ENCODE measurements at places on chromosomes 5 and 9.

DNA sequence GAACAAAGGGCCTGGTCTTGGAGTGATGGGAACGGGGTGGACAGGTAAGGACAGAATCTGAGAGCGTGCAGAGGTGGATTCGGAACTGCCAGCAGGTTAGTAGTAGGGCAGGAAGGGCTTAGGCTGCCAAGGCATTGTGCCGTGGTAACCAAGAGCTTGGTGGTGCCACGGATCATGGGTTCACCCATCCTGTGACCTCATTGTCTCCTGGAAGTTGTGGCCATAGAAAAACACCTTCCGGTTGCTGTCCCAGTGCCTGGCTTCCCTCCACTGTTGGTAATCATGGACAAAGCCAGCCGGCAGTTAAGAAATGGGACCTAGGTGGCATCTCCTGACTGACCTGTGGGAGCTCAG is 42.5 kb upstream of the CFAP157 start:
- DNase-seq = no peak

DNA sequence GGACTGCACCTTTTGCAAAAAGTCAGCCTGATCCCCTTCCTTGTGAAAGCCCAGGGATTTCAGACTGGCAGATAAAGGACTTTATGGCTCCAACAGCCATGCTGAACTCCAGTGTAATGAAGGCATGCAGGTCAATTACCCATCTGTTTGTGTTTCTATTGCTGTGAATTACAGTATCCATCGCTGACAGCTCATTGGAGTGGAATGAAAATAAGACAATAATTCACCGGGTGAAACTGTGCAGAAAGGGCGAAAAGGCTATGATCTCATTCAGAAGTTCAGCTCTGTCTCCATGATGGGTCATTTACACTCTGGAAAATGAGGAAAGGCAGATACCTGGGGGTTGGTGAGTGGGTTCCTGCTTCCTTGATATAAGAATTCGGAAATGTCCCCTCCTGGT is 148.0 kb downstream of the BRINP1 start:
- DNase-seq = peak; percentile 34

DNA sequence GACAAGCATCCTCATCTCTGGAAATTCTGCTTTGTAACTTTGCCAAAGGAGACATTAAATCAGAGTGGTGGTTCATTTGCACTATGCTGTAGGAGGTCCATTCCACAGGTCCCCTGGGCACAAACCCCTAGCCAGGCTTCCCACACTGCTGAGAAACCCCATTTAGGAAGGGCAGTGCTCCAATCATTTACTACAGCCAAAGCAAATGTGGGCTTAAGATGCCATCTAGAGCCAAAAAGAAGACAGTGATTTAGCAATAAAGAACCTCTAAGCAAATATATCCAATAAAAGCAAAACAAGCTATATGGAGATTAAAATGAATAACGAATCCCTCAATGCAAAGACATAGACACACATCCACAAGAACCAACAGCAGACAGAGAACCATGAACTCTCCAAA is 129.0 kb upstream of the ALDH1B1 start:
- DNase-seq = no peak

DNA sequence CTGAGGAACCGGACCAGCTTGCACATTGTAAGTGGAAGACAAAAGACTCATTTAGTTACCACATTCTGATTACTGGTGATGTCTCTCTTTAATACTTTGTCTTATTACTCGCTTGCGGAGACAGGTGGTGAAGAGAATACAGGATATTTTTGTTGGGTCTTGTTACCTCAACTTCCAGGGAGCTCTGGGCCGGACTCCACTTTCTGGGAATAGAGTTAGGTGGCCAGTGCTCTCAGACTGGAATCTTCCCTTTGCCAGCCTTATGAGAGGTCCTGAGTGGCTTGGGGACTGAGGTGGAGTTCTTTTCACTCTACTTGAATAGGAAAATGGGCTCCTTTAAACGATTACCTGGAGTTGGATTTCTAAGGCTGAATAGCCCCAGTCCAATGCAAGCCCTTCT is 33.3 kb upstream of the SPRY4 start:
- no peak for DNase-seq

DNA sequence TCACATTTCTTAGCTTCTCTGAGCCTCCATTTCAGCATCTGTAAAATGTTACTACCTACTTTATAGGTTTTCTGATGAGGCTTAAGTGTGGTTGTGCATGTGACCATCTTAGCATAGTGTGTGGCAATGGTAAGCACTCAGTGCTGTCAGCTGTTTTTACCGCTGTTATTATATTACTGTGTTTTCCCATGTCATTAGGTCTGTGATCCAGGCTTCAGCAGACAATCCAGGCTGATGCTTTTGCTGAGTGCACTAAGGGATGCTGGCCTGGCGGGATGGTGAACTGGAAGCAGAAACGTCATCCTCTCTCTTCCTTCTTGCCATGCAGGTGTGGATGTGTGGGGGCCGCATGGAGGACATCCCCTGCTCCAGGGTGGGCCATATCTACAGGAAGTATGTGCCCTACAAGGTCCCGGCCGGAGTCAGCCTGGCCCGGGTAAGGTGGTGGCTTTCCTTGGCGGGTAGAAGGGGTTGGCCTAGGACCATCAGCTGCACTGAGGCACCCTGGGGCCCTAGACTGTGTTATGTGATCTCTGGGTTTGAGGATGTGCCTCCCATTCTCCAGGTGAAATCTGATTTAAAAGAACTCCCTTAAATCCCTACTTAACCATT is 41.9 kb upstream of the SAP30L start:
- no peak for DNase-seq

- peak; percentile 84 for DNase-seq
These were observed 15.3 kb downstream of the BICD2 start for GRCh38 chr9:92749071-92749933.

GRCh38 chr9:7980041-7980440 is 180.5 kb upstream of the DMAC1 start:
- no peak for DNase-seq

DNA sequence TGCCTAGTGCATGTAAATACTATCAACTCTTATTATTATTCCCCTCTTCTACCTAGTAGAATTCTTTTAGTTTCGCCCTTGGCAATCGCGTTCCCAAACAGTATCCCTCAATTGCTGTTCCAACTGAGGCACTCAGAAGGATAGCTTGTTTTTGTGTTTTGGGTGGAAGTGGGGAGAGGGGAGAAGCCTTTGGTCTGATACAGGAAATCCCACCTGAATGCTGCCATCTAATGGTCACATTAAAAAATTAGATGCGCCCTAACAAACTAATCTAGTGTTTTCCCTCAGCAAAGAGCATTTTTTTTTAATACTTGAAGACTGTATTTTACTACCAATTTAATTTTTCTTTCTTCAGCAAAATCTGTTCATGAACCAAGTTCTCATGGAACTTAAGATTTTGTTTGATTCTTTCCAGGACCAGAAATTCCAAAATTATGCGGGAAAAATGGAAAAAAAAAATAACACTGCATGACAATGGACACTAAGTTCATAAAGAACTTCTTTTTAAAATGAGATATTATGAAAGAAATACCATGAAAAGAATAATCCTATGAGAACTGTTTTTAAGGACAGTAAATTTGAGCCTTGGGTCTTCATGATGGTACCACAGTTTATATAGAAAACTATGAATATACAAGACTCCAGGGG is 22.2 kb upstream of the GLDC start:
- DNase-seq = no peak

GRCh38 chr5:111722140-111722539 is 34.9 kb downstream of the NREP start:
- DNase-seq = no peak

Data from caudate nucleus (tissue), 63 donors.